ENCODE measurements at places on chromosomes 5 and 9.

DNA sequence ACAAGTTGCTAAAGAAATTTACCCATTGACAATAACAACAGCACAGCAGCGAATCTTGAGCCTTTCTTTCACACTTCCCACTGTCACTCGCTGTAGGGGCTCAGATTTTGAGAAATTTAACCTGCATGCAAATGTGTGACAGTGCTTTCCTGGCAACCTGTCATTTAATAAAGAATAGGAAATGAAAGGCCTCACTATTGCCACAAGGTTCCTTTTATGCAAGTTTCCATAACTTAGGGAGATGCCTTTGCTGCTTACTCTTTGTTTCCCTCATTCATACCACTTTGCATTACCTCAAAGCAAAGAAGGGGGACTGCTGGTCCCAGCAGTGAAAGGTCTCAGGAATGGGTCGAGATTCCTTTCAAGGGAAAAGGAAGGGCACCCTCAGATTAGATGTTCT, 49.5 kb downstream of the PTCD2 start:
- no peak overlapping the region for H3K27ac ChIP-seq
- H3K36me3 ChIP-seq, result no peaks in the 10 kb centered on the region
- no peaks in the 10 kb centered on the region for H3K27me3 ChIP-seq
- no peak overlapping the region for H3K4me3 ChIP-seq

- no peak overlapping the region for H3K27ac ChIP-seq
- peaks cover 64% of the 10 kb centered on the region for H3K36me3 ChIP-seq
- no peak for DNase-seq
- no peak overlapping the region for H3K4me3 ChIP-seq
- no peaks in the 10 kb centered on the region for H3K4me1 ChIP-seq
Measured at GRCh38 chr5:78387468-78388153, 27.2 kb downstream of the SCAMP1 start.

DNA sequence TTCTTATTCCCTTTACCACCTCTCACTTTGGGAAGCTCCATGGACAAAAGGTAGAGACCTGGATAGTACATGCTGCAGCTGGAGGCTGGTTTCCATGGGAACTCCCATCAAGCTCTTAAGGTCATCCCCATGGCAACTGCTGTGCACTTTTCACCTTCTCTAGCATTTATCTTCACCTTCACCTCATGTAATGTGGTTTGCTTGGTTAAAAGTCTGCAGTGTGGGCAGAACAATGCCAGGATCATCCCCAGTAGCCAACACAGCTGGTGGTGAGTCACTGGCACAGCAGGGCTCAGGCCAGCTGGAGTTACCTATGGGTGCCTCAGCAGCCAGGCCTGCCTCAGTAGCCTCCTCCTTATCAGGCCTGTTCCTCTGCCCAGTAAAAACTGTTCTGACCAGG, 210.5 kb downstream of the GRIA1 start:
- no peaks in the 10 kb centered on the region for H3K27me3 ChIP-seq
- H3K27ac ChIP-seq, result no peak overlapping the region
- no peak for DNase-seq

GRCh38 chr5:65121880-65122436, 353.2 kb downstream of the CWC27 start:
- H3K4me3 ChIP-seq, result no peak overlapping the region
- peaks cover 13% of the 10 kb centered on the region for H3K4me1 ChIP-seq
- no peaks in the 10 kb centered on the region for H3K36me3 ChIP-seq
- DNase-seq, result no peak

DNA sequence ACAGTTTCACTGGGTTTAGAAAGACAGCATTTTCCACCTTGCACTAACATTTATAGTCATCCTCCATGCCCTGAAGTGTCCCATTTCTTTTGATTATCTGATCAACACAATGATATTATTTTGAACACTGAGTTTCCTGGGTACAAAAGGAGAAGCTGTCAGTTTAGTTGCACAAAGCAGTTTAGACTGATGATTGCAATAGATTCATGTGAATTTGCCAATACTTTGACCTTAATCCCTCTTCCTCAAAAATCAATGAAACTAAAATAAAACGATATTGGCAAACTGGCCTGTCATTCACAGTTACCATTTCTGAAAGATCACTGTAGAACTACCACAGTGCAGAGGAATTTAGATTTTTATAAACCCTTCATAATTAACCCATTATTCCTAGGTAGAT, 34.2 kb upstream of the RASGRF2 start:
- H3K4me3 ChIP-seq, result no peak overlapping the region
- H3K27ac ChIP-seq, result no peak overlapping the region
- peaks cover 4% of the 10 kb centered on the region for H3K36me3 ChIP-seq
- no peaks in the 10 kb centered on the region for H3K27me3 ChIP-seq
- no peak for DNase-seq
- H3K4me1 ChIP-seq, result peaks cover 5% of the 10 kb centered on the region

DNA sequence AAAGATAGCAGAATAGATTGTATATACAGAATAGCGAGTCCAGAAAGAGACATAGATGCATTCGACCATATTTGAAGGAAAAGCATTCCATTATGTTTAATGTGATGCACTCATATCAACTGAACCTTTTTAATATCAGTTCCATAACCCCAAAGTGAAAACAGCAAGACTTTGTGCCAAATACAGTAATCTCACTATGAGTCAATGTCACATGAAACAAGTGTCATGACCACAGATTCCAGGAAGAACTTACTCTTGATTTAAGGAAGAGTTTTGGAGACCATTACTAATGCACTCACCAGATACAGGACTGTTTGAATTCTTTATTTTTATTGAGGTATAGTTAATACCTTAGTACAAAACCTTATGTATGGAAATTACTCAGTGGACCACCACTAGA, 220.5 kb downstream of the SH3GL2 start:
- no peak overlapping the region for H3K4me3 ChIP-seq
- H3K27me3 ChIP-seq, result peaks cover 42% of the 10 kb centered on the region
- no peak for DNase-seq
- no peaks in the 10 kb centered on the region for H3K36me3 ChIP-seq

DNA sequence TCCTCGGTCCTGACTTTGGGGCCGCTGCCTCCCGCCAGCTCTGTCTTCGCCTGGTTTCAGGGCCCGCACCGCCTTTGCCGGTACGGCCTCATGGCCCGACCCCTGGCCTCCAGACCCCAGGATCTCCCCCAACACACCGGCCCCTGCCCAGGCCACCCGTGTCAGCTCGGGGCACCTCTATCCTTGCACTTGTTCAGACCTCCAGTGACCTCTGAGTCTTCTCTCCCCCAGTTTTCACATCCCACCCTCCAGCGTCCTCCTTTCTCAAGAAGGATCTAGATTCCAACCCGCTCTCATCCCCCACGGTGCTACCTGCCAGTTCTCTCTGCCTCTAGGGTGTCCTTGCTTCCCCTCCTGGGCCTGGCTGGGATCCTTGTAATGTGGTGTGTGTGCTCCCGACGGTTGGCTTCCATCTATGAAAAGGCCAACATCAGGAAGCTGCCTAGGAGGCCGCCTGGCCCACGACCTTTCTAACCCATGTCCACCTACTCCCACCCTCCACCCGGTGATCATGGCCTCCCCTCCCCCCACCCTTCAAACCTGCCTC, 61.1 kb downstream of the SPATA31C2 start:
- no peaks in the 10 kb centered on the region for H3K27me3 ChIP-seq
- peaks cover 25% of the 10 kb centered on the region for H3K4me1 ChIP-seq
- H3K4me3 ChIP-seq, result peak overlapping the region; percentile 71
- DNase-seq, result no peak

Measured in mesothelial cell of epicardium (in vitro differentiated cells).